ENCODE measurements at places on chromosomes 1 and 21.
A peak's percentile ranks its signal among the peaks of the same experiment; 100 is the strongest.

DNA sequence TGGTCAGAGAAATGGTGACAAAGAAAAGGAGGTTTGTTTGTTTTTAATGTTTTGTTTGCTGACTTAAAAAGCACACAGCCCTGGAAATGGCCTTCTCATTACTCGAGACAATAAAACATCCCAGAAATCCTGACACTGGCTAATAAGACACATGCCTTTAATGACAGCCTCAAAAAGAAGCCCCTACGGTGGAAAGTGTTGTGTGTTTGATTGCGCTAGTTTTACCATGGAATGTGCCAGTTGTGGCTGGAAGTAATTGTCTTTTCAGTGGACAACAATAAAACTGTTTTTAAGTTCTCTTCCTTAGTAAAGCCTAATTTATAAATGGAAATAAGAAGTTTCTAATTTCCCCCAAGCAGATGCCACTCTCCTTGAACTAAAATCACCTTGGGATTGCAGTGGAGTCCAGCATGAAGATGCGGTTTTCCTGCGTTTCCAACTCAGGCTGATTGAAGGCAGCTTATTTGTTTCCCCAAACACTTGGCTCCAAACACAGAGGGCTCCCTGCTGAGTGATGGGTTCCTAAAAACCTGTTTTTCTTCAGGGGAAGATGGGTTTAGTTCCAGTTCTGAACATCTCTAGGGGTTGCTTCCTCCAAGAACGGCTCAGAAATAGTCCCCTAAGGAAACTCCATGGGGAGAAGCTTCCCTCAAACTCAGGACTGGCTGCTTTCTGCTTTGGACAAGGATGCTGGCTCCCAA lies 54.3 kb downstream of the CD247 start:
- DNase-seq, result no peak

DNA sequence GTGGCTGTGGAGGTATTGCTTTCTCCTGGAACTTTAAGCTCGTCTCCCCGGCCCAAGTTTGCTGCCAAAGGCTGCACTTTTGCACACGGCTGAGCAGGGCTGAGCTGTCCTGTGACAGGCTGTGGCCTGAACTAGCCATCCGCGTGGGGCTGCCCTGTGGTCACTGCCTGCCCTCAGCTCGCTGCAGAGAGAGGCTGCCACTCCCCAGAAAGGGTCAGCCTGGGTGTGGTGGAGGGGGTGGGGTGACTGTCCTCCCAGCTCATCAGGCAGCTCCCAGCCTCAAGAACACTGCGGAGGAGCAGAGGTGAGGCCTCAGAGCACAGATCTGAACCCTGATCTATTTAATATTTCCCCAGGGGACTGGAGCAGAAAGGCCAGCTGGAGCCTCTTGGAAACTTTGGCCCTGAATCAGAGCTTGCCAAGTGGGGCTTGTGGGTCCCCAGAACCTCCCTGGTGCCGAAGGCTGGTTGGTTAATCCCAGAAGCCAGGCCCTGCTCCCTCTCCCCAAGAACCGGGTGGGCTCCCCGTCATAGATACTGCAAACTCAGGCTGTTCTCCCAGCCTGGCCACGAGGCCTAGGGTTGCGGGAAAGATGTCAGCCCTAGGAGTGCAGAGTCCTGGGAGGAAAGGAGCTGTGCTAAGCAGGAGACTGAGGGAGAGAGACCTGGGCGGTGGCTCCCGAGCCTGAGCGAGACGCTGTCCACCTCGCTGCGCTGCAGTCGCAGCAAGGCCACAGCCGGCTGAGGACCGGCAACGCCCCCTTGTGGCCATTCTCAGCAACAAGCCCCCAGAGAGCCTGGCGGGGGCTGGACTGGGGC lies 125.1 kb upstream of the IPO9 start:
- peak; percentile 45 for DNase-seq

GRCh38 chr1:159214149-159214760 lies 9.6 kb downstream of the ACKR1 start:
- DNase-seq, result peak; percentile 8

GRCh38 chr1:45492691-45493090 lies 1.7 kb upstream of the TESK2 start:
- no peak for DNase-seq

DNA sequence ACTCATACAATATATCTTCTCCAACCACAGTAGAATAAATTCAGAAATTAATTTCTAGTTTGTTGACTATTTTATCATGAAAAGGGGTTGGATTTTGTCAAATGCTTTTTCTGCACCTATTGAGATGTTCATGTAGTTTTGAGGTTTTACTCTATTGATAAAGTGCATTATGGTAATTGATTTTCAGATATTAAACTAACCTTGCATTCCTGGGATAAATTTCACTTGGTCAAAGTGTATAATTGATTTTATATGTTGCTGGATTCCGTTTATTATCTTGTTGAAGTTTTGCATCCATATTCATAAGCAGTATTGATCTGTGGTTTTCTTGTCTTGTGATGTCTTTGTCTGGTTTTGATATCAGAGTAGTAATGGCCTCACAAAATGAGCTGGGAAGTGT lies 34.4 kb upstream of the HYI start:
- DNase-seq, result no peak

DNA sequence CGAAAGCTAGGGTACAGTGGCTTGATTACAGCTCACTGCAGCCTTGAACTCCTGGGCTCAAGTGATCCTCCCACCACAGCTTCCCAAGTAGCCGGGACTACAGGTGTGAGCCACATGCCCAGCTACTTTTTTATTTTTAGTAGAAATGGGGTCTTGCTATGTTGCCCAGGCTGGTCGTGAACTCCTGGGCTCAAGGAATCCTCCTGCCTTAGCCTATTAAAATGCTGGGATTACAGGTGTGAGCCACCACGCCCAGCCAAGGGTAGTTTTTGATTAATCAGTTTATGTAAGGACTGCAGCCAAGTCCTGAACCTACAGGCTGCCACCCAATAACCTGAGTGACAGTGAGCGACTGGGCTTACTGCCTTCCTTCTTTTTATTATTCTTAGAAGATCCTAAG lies 88.3 kb downstream of the PIK3R3 start:
- DNase-seq, result no peak

DNA sequence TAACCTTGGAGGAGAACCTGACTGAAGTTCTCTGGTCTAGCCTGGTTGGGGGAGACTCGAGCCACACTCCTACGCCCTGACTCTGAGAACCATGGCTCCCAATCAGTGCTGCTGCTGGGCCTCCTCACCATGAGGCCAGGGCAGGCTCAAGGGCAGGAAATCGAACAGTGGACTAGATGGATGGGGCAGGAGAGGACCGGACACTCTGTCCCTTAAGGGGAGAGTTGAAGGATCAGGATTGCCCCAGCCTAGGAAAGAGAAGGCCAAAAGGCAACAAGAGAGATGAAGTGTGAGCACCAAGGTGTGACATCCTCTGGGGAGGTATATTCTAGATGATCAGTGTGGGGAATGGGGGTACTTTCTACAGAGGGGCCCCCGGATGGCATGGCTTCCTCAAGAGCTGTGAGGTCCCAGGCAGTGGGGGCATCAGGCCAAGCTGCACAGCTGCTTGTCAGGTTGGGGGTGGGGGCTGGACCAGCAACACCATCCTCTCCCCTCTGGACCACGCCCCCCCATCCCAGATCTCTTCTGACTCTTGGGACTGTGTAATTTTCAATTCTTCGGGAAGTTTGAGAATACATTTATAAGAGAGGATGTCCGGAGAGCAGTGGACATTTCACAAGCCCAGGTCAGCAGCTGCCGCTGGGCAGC lies 34.0 kb downstream of the MX1 start:
- no peak for DNase-seq

GRCh38 chr1:55057956-55058298 lies 18.6 kb downstream of the PCSK9 start:
- DNase-seq, result no peak

DNA sequence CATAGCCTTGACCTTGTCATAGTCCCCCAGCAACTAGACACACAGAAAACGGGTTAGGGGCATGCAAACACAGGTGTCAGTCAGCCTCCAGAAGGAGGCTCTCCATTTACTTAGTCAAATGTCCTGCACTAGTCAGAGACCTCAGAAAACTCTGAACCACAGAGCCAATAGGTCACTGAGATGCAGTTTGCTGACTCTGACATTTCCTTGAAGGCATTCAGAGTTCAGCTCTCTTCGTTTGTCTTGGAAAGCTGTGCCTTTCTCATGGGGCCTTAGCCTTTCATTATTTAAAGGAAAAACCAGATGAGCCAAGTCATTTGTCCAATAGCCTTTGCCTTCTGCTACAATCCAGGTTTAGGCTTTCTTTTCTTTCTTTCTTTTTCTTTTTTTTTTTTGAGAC lies 3.5 kb downstream of the OLFML2B start:
- no peak for DNase-seq

- DNase-seq, result peak; percentile 35
These were observed 72.7 kb upstream of the AK4 start for GRCh38 chr1:65075123-65075976.

DNA sequence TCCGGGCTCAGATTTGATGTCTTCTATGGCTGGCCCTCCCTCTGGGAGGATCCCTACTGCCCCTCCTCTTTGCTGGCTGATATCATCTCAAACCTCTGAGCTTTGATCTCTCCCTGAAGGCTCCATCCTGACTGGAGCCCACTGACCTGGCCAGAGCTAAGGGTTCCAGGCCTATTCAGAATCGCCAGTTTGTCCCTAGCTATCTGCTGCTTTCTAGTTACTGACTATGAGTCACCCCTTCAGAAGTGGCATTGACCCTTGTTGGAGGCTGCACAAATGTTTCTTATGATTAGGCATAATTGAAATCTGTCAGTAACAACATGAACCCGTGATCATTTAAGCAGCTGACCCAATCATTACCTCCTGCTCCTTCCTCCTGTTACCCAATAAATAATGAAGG lies 87.1 kb downstream of the ABCA4 start:
- no peak for DNase-seq

- no peak for DNase-seq
These were observed 55.9 kb downstream of the VCAM1 start for GRCh38 chr1:100775483-100775882.

- no peak for DNase-seq
These were observed 55.6 kb downstream of the TAS1R2 start for GRCh38 chr1:18803851-18804250.

GRCh38 chr1:111743679-111744101 lies 4.5 kb upstream of the INKA2 start:
- no peak for DNase-seq

- DNase-seq, result no peak
These were observed 117.2 kb downstream of the DYRK1A start for GRCh38 chr21:37483776-37484175.

GRCh38 chr21:36718951-36719501 lies 20.1 kb downstream of the SIM2 start:
- DNase-seq, result no peak

DNA sequence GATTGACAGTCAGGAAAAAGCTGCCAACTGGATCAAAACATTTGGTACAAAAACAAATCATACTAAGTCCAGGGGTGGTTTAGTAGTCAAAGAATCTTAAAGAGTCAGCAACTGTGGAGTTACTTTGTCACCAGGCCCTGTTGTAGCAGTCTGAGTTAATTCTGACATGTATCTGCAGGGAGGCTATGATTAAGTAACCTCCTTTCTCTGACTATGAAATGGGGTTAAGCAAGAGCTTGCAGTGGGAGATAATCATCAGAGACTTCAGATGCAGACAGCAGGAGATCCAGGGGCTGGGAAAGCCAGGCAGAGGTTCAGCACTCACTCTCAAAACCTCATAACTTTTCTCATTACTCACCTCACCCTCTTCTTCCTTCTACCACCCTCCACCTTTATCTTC lies 99.2 kb upstream of the BTG3 start:
- no peak for DNase-seq

DNA sequence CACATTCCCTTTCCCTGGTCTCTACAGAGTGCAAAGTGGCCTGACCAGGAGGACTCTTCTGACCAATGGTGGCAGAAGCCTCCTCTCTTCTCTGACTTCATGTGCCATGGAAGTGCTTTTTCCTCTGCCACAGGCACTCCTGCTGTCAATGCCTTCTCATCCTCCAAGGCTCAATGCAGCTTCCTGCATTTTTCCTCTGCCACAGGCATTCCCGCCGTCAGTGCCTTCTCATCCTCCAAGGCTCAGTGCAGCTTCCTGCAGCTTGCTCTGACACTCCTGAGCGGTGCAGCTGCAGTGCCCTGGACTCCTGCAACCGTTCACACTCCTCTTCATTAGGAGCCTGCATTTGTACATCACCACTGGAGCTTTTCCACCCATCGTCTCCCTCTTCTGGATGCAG lies 4.7 kb upstream of the ADARB1 start:
- no peak for DNase-seq

DNA sequence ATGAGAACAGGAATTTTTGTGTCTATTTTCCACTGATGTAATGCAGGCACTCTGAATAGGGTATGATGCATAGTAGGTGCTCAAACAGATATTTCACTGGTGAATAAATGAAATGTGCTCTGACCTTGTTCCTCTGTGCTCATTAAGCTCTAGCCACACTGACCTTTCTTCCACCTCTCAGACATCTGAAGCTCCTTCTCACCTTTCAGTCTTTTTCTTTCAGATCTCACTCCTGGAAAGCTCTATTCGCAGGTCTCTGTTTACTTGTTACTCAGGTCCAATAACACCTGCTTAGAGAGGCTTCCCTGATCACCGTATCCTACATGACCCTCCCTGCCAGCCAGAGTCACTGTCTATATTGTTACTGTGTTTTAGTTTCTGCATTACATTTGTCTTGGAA lies 59.2 kb upstream of the IVNS1ABP start:
- no peak for DNase-seq

DNA sequence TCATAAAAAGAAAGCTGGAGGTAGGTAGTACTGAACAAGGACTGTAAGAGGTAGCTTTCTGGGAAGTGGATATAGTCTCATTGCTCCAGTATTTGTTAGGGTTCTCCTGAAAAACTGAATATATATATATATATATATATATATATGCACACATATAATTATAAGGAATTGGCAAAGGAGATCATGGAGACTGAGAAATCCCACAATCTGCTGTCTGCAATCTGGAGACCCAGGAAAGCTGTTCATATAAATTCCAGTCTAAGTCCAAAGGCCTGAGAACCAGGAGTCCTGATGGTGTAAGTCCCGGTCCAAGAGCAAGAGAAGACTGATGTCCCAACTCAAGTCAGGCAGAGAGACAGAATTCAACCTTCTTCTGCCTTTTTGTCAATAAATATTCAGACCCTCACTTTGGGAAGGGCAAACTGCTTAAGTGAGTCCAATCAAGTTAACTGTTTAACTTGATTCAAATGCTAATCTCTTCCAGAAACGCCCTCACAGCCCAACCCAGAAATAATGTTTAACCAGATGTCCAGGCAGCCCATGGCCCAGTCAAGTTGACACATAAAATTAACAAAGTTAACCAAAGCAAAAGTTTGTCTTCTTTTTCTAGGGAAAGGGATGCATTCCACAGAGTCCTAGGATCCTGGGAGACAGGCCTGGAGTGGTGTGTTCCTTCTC lies 225.3 kb upstream of the KAZN start:
- no peak for DNase-seq

- no peak for DNase-seq
These were observed 2.7 kb downstream of the SCYL3 start for GRCh38 chr1:169890761-169891538.
